Erythroblast (primary cell): ENCODE measurements at places on chromosomes 5 and 9.

- DNase-seq = no peak
Observed at GRCh38 chr9:16344343-16344742, 526.1 kb downstream of the BNC2 start.

DNA sequence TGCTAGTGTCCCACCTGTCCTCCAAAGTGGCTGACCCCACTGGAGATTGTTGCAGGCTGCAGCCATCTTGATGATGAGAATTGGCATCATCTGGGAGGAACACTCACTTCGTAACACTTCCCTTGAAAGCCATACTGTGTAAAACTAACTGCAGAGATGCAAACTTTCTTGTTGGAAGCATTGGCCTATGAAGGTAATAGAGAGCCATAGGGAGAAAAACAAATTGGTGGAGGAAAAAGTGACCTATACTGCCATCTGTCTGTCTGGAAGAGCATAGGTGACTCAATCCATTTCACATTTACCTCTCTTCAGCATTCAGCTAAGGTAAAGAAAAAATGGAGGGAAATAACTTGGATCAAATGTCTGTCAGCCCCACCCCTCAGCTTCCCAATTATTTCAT lies 473.4 kb downstream of the NTRK2 start:
- peak; percentile 10 for DNase-seq

DNA sequence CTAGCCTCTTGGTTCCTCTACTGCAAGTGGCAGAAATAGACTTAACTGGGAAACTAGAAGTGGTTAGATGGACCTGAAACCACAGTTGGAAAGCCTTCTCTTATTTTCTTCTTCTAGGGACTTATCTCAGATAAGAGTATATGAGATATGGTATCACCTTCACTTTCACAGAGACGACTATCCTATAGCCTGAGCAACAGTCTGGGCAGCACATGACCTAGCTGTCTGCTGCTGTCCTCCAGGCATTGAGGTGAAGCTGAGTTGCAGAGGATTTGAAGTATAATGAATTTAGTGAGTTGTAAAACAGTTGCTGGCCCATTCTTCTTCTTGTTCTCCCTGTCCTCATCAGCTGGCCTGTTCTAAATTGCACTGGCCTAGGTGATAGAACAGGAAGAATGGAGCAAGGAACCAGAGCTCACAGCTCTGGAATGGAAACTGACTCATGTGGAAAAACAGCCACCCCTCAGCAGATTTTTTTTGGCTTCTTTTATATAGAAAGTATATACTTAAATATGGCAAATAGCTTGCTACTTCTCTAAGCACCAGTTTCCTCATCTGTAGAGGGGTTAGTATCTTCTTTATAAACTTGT lies 27.8 kb downstream of the RECK start:
- no peak for DNase-seq

DNA sequence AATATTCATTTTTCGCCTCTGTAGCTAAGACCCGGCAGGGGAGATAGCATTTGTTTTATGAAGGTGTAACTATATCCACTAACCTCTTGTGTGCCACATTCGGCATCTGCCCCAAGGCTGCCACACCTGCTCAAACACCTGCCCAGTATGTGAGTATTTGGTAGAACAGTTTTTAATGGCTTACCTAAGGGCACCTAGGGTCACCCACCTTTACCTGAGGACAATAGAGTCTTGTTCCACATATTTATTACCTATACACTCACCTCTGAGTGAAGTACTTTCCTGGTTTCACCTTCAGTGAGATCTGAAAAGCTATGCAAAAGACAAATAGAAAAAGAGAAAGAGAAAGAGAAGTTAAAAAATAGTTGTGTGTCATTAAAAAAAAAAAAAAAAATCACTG lies 68.0 kb upstream of the PIP5K1B start:
- DNase-seq = no peak

GRCh38 chr5:14995229-14995628 lies 123.7 kb upstream of the ANKH start:
- no peak for DNase-seq

DNA sequence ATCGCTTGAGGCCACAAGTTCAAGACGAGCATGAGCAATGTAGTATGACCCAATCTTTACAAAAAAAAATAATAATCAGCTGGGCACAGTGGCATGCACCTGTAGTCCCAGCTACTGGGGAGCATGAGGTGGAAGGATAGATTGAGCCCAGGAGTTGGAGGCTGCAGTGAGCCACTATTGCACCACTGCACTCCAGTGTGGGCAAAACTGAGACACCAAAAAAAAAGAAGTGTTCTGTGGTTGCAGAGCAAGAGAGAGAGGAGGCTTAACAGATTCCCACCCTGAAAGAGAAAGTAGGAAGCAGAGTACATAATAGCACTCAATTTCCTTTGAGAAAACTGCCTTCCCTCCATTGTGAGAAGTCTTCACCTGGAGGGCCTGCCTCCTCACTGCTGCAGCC lies 52.6 kb downstream of the ALDH7A1 start:
- DNase-seq = no peak

DNA sequence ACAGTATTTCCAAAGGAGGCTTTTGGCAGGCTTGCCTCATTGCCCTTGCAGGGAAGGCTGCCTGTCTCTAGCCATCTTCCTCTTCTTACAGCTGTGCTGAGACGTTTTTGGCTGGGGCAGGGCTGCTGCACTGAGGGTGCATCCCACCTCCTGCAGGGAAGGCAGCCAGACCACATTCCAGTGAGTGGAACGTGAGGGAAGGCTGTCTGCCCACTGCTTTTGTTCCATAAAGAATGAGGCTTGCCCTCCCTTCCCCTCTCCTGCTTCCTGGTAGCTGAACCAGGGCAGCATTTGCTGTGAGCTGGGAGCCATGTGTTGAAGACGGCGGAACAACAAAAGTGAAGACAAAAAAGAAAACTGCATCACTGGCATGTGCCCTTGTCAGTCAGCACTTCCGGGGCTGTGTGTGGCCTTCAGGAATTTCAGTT lies 16.8 kb downstream of the MGAT1 start:
- DNase-seq = no peak

DNA sequence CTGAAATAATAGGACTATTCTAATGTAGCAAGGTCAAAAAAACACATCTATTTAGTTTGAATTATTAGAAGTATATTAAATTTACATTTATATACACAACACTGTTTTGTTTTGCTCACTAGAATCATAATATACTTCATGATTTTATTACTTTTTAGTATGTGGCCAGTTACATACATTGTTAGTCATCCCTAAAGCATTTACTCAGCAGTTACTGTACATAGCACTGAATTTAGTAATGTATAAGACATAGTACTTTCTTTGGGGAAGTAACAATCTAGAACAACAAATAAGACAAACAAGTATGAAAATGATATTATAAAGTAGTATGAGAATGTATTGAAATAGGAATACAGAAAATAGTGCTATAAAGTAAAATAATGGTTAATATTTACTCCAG lies 28.2 kb downstream of the ERCC8 start:
- no peak for DNase-seq

DNA sequence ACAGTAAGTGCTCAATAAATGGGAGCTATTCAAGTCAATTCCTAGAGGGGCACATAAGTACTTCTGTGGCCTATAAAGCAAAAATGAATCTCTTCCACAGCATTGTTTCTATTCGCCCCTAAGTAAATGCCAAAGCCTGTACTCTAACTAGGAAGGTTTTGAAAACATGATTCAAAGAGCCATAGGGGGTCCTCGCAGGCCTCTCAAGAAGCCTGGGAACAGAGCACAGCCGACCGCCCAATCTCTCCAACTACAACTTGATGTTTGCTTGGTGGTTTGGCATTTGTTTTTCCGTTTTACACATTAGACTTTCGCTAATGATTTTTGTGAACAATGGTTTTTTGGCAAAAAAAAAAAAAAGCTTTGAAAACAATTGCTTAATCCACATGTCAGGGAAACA lies 19.4 kb downstream of the EFNA5 start:
- DNase-seq = no peak

DNA sequence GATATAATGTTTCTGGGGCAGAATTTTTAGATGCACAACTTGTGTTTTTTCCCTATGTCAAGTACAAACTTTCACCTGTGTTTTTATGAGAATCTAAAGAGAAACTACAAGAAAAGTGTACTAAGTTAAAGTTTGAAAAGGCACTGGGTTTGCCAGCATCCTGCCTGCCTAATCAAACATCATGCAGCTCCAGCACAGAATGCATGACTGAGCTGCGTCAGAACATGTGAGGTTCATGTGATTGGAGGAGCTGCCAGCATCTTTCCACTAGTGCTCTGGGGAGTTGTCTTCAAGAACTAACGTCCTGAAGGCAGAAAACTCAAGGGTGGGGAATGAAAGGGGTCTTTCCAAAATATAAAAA lies 46.1 kb upstream of the RIC1 start:
- no peak for DNase-seq

- DNase-seq = no peak
Observed at GRCh38 chr9:88590558-88591146, 55.7 kb downstream of the NXNL2 start.

GRCh38 chr5:150670275-150670947 lies 9.4 kb downstream of the MYOZ3 start:
- no peak for DNase-seq

GRCh38 chr5:10595672-10596309 lies 31.9 kb downstream of the ANKRD33B start:
- peak; percentile 36 for DNase-seq

GRCh38 chr5:1797855-1798254 lies 1.8 kb downstream of the MRPL36 start:
- no peak for DNase-seq

- no peak for DNase-seq
Observed at GRCh38 chr9:137452761-137453642, 6.1 kb downstream of the NSMF start.

GRCh38 chr9:136631038-136632000 lies 31.4 kb upstream of the EGFL7 start:
- peak; percentile 72 for DNase-seq

- no peak for DNase-seq
Observed at GRCh38 chr5:159403906-159404681, 73.8 kb upstream of the IL12B start.

DNA sequence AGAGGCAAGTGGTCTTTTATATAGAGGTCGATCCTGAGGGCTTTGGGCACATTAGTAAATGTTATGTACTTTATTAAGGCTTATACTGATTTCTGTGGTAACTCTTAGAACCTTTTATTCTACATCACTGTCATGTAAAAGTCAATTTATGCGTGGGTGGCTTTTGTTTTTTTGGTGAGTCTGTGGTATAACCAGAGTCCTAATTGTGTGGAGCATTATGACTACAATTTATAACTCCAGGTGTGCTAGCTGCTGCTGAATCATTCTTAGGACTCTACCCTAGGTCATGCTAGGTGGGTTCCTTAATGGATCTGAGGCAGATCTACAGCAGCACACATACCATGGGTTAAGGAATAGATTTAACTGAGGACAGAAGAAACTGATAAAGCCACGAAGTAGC lies 33.9 kb upstream of the KCNN2 start:
- DNase-seq = no peak

DNA sequence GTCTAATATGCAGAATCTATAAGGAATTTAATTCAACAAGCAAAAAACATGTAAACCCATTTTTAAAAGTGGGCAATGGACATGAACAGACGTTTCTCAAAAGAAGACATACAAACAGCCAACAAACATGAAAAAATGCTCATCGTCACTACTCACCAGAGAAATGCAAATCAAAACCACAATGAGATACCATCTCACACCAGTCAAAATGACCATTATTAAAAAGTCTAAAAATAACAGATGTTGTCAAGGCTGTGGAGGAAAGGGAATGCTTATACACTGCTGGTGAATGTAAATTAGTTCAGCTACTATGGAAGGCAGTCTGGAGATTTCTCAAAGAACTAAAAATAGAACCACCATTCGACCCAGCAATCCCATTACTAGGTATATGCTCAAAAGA lies 3.1 kb upstream of the KLHL3 start:
- no peak for DNase-seq

DNA sequence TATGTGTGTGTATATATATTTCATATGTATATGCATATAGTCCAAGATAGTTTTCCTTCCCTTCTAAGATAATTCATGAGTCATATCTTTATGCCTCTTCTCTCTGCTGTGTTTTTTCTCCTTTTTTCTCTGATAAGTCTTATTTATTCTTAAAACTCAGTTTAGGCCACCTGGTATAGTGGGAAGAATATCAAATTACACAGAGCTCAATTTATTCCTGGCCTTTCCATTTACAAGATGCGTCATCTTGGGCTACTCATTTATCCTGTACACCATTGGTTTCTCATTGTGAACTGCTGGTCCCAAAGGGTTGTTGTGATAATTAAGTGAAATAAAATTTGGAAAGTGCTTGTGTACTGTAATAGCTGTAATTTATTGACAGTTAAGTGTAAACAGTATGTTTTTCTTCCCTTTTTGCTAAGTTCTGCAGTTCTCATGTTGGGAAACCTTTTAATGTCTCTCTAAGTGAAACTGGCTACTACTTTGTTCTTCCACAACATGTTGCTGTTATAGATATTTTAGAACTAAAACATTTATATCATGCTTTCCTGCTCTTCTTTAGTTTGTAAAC lies 19.4 kb downstream of the CCDC171 start:
- no peak for DNase-seq

DNA sequence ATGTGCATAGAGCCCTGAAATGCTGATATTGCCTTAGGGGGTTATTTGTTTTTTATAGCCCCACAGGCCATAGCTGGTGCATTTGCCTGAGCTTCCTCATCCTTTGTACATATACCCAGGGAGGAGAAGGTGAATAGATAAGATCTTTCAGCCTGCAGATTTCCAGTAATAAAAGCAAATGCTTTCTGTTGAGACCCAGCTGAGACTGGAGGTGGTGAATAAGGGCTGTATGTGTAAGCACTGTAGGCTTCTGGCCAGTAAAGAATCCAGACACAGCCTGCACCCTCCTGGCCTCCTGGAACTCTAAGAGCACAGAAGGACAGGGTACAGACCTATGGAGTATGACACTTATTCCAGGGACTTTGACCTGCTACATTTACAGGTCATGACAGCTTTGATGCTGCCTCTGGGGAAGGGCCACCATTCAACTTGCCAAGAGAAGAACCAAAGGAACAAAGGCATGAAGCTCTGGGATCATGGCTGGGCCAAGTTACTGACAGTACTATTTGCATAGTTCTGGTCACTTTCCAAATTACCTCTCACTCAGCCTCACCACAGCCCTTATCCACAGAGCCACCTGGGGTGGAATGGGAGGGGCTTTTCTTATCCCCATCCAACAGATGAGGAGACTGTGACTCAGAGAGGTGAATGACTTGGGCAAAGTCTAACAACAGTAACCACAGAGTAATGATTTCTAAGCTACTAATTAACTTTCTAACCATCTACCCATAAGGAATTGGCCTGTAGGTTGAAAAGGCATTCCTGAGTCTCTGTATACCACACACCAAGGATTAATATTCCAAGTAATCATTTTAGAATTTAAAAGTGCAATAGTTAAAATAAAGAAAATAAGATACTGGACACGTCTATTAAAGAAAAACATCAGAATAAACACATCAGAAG lies 604.5 kb upstream of the KLF4 start:
- DNase-seq = peak; percentile 96

- peak; percentile 78 for DNase-seq
Observed at GRCh38 chr5:132655821-132656773, 1.9 kb upstream of the IL13 start.

- DNase-seq = no peak
Observed at GRCh38 chr5:83294246-83294645, 177.3 kb upstream of the VCAN start.
